ENCODE measurements at places on chromosomes 5 and 9.

GRCh38 chr9:20594608-20595007 lies 27.7 kb downstream of the MLLT3 start:
- DNase-seq, result no peak

GRCh38 chr9:7298123-7298522 lies 501.5 kb downstream of the DMAC1 start:
- no peak for DNase-seq

DNA sequence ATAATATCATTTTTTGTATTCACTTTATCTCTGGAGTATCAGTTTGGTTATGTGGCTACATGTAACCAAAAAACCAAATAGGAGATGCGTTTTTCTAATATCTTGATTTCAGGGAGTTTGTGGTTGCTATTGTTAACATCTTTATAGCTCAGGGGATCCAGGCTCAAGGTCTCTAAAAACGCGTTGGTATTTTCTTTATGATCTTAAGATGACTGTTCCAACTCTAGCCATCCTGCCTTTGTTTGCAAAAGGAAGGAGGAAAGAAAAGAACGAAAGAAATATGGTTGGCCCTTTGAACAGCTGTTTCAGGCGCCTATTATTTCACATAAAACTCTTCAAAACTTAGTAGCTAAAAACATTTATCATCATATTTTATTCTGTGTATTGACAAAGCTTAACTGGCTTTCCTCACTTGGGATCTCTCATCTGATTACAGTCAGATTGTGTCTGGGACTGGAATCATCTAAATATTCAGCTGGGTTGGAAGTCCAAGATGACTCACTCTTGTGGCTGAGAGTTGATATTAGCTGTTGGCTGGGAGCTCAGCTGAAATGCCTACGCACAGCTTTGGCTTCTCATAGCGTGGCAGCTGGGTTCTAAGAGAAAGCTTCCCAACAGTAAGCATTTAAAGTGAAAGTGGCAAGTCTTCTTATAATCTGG lies 60.1 kb downstream of the FAM174A start:
- DNase-seq, result no peak

- DNase-seq, result peak; percentile 41
Measured at GRCh38 chr9:112831281-112831851, 59.3 kb downstream of the SLC46A2 start.

GRCh38 chr9:133707763-133708245 lies 30.3 kb downstream of the SARDH start:
- no peak for DNase-seq

GRCh38 chr5:38541174-38541725 lies 15.2 kb downstream of the LIFR start:
- peak; percentile 52 for DNase-seq

- DNase-seq, result no peak
Measured at GRCh38 chr9:27701587-27701986, 128.3 kb upstream of the C9orf72 start.
